ENCODE measurements at places on chromosomes 4 and X. TPM values are rescaled to one million over a fixed set of nuclear protein-coding genes. Genes with fewer than 3 reads are reported as not detected.

Gene FAM47E
- total RNA-seq = 17.9 TPM

Gene KLHL4
- total RNA-seq = 1.2 TPM

Gene RBM47
- total RNA-seq = 89.5 TPM

Gene NSUN7
- 0.80 TPM for total RNA-seq

Gene NAP1L3
- total RNA-seq = 3.0 TPM

Gene CFAP47
- total RNA-seq = 0.16 TPM

Gene RIPPLY1
- not detected for total RNA-seq

Gene TMEM31
- not detected for total RNA-seq

Gene TMSB15A
- 1.6 TPM for total RNA-seq

Gene GPRASP3
- total RNA-seq = 1.8 TPM

Gene AWAT2
- not detected for total RNA-seq

Gene RTL9
- total RNA-seq = not detected

Gene RTL5
- 5.0 TPM for total RNA-seq

Gene MAGEA10
- total RNA-seq = not detected

Gene PLP1
- 2.2 TPM for total RNA-seq
